Activated naive CD4-positive, alpha-beta T cell treated with anti-CD3 and anti-CD28 coated beads for 36 hours (primary cell): ENCODE measurements at places on chromosomes 11 and 22.
A peak's percentile ranks its signal among the peaks of the same experiment; 100 is the strongest.

GRCh38 chr11:102676084-102676483, 29.5 kb downstream of the MMP27 start:
- DNase-seq = no peak

GRCh38 chr11:82560836-82561235, 172.8 kb downstream of the FAM181B start:
- no peak for DNase-seq

GRCh38 chr11:66855574-66856495, 1.0 kb upstream of the LRFN4 start:
- DNase-seq = peak; percentile 89

DNA sequence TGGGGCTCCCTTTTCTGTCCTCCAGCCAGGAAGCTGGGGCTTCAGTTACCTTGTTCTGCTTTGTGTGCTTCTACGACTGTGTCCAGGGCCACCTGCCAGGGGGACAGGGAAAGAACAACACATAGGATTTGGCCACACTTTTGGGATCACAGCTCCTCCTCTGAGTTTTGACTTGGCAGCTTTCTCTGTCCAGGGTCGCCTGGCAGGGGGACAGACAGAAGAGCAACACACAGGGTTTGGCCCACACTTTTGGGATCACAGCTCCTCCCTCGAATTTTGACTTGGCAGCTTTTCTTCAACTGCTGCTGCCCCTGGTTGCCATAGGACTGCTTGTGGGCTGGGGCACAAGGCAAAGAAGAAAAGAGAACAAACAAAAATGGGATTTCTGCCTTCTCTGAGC, 19.1 kb downstream of the INCENP start:
- DNase-seq = no peak

DNA sequence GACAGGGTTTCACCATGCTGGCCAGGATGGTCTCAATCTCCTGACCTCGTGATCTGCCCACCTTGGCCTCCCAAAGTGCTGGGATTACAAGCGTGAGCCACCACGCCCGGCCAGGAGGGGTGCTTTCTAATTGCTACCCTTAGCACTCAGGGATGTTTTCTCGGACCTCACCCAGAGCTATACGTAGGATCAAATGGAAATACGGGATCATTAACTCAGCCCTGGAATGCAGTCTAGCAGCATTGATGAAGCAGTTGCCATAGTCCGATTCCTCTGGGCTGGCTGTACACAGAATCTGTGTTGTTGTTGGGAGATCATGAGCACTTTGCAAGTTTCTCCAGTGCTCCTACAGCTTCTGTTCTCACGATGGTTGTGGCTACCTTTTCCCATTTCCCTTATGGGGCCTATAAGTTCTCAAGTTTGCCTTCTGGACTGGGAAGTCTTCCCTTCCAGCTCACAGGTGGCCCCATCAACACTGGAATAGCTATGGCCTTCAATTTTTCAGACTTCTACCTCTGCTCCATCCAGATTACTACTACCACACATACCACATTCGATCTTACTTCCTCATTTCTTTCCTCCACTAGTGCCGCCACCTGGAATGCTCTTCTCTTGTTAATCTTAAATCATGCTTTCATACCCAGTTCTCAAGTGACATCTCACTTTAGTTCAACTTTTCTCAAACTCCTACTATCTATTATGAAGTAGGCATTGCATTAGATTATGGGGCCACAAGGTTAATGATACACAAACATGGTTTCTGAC, 16.1 kb upstream of the PCF11 start:
- no peak for DNase-seq

- DNase-seq = no peak
Observed at GRCh38 chr22:21070690-21071615, 25.2 kb downstream of the LRRC74B start.

- DNase-seq = no peak
Observed at GRCh38 chr11:120714438-120714837, 202.9 kb downstream of the GRIK4 start.

GRCh38 chr11:130216221-130216550, 56.6 kb downstream of the ST14 start:
- DNase-seq = no peak

DNA sequence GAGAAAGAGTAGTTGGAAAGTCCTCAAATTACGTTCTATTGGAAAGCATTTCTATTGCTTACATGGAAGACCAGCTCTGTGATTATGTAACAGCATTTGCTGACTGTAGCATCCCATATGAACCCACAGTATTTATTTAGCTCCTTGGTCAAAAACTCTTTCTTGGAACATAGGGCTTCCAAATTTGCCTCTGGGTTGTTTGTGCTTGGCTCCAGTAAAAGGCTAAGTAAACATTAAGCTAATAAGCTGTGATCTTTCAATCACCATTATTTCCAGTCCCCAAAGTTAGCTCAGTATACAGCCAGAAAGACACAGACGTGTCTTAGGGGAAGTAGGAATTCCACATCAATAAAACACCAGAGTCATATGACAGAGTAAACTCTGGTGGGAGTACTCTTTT, 668.8 kb downstream of the DLG2 start:
- no peak for DNase-seq

- DNase-seq = no peak
Observed at GRCh38 chr11:105392556-105392955, 217.3 kb upstream of the GRIA4 start.

- DNase-seq = no peak
Observed at GRCh38 chr11:75245356-75246005, 4.9 kb downstream of the TPBGL start.

DNA sequence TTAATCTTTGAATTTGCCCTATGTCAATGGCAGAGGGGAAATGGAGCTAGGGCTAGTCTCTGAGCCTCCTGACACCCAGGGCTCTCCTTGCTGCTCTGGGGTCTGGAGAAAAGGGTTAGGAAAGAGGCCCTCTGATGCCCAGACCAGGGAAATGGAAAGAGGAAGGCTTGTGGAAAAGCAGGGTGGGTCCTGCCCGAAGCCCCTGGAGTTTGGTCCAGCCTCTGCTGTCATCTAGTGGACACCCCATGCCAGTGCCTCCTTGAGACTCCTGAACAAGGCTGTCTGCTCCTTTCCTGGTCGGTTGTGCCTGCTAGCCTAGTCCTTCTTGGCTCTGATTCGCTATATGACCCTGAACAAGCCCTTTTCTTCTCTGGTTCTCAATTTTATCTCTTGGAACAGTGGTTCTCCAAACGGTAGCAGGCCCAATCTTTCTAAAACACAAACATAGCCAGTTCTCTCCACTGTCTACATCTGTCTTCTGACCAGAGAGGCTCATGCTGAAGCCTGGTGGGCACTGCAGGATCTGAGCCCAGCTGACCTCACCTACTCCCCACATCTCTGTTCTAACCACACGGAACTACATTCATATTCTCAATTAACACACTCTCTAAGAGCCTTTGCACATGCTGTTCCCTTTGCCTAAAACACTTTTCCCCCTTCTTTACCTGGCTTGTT, 8.8 kb upstream of the PLA2G3 start:
- DNase-seq = peak; percentile 62

GRCh38 chr11:73940801-73941570, 9.8 kb upstream of the DNAJB13 start:
- no peak for DNase-seq

DNA sequence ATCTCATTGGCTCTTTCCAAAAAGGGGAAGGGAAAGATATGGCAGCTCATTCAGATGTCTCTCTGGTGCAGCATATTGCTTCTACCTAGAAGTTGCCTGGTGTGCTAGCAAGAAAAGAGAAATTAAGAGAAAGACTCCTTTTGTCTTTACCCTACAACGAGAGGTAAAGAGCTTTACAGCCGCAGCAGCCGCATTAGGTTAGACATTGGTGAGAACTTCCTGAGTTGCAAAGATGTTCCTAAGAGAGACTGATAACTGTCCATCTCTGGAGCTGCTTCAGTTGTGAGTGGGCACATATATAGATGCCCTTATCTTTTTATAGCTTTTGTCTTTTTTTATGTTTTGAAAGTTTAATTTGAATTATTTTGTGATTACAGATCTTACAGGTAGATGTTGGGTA, 80.8 kb upstream of the NNMT start:
- DNase-seq = no peak

DNA sequence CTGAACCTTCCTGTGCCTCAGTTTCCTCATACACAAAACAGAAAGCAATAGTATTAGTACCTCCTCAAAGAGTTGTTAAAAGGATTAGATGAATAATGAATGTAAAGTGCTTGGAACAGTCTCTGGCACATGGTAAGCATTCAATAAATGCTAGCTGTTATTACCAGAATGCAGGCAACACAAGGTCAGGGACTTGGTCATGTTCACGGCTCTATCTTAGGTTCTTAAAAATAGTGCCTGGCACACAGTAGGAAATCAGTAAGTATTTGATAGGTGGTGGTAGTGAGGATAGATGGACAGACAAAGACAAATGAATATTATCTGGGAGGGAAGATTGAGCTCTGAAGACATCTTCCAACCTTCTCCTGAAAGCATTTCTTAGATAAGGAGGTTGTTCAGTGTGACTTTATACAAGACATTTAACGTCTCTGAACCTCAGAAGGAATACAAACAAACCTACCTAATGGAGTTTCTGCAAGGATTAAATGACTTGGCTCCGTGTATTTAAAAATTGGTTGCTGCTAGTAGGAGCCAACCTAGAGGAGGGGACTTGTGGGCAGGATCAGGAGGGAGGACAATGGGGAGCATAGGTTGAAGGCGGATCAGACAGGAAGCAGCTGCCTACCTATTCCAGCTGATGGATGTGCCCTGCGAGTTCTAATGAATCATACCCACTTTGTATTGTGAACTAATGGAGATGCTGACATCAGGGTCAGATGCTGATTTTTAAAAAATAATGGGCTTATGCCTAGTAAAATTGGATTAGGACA, 94.1 kb downstream of the DBX1 start:
- no peak for DNase-seq

- peak; percentile 23 for DNase-seq
Observed at GRCh38 chr11:44564166-44564565, 1.3 kb upstream of the CD82 start.

GRCh38 chr11:87529486-87529885, 491.8 kb downstream of the TMEM135 start:
- no peak for DNase-seq

DNA sequence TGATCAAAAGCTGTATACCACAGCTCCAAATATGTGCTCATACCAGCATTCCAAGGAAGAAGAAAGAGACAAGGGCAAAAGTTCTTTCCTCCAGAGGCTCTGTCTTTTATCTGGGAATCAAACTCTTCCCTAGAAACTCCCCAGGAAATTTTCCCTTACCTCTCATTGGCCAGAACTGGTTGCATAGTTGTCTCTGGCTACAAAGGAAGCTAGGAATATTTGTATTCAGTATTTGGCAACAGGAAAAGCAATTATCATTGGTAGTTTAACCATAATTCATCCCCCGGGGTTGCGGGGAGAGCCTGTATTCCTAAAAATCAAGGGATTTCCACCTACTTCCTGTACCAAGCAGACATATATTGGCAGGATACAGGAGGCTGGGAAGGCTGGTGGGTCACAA, 10.5 kb upstream of the ZFTA start:
- no peak for DNase-seq

- no peak for DNase-seq
Observed at GRCh38 chr11:27095059-27095458, 54.4 kb downstream of the BBOX1 start.

DNA sequence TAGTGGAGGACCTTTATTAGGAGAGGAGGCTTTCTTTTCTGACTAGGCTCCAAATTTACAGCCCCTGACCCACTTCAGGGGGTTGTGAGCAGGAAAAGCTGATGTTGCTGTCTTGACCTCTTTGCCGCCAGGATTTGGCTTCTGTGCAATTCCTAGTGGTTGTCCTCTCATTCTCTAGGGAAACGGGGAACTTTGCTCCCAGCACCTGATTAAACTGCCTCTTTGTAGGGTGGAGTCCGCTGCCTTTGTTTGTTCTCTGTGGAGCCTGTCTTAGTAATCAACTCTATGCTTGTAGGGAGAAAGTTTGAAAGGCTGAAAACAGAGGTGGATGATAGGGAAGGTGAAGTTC, 16.3 kb downstream of the CTNND1 start:
- no peak for DNase-seq

GRCh38 chr11:64542172-64543125, 48.6 kb upstream of the SLC22A12 start:
- no peak for DNase-seq

GRCh38 chr22:44997060-44997459, 12.7 kb downstream of the PHF21B start:
- DNase-seq = no peak

GRCh38 chr11:88359541-88359940, 22.0 kb upstream of the CTSC start:
- DNase-seq = no peak

DNA sequence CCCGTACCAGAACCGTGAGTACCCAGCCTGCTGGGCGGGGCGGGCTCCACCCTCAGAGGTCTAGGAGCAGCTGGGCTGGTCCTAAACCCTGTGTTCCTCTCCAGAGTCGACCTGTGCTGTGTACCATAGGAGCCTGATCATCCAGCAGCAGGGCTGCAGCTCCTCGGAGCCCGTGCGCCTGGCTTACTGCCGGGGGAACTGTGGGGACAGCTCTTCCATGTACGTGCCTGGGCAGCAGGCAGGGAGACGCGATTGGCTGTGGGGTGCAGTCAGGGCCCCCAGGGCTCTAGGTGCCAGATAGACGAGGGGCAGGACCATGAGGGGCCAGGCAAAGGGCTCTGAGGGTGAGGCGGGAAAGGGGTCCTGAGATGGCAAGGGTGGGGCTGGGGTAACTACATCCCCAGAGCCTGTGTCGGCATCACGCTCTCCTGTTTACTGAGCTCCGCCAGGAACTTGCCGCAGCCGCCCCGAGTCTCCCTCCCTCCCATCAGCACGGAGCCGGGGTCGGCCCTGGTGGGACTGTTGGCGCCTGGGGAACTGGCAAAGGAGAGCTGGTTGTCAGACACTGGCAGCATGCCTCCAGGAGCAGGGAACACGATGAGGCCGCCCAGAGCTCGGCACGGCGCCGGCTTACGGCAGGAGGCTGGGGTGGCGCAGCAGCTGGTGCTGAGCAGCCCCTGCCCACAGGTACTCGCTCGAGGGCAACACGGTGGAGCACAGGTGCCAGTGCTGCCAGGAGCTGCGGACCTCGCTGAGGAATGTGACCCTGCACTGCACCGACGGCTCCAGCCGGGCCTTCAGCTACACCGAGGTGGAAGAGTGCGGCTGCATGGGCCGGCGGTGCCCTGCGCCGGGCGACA, 22.9 kb upstream of the MUC5B start:
- peak; percentile 3 for DNase-seq

DNA sequence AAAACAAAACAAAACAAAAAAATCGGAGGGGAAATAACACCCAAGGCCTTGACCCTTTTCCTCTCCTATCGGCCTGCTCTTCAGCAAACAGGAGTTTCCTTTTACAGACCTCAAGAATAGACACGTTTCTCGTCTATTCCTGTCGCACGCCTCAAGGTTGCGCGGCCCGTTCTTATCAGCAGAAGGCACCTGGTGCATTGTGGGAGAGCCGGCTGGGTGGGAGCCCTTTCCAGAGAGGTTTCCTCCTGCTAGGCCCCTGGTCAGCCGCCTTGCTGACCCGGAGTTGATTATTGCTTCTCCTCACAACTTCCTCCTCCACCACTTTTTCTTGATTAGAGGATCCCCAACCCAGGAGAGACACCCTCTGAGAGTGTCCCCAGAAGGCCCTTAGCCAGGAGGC, 497.3 kb downstream of the MIAT start:
- DNase-seq = no peak

GRCh38 chr11:35848616-35849015, 95.2 kb upstream of the LDLRAD3 start:
- DNase-seq = no peak
